Fibroblast of skin of scalp (primary cell): ENCODE measurements at places on chromosomes 3 and 15.

DNA sequence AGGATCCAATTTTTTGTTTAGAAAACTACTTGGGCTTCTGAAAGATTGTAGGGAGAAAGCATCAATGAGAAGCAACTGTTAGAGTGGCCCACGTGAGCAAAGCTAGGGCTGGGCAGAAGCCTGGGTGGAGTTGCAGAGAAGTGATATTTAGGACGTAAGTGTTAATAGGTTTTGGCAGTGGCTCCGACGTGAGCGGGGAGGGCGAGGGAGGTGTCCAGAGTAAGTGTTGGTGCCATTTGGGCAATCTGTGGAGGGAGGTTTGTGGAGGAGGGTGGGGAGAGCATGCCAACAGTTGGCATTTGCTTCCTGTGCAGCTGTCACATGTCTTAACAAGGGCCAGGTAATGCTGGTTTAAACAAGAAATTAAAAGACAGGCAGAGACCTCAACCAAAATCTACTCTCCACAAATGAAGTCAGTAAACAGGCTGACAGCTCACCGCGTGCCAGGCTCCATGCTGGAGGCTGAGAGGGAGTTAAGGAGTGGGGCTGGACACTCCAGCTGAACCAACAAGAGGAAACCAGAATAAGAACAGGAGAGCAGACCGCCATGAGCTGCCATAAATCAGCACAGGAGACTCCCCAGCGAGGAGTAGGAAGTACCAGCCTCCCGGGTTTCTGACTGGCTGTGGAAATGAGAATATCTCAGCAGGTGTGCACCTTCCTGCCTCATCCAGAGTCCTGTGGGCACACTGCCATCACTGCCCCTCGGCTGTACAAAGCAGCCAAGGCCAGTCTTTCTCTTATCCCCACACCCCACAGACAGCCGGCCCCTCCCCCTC is 232.6 kb downstream of the ABHD5 start:
- no peak for DNase-seq

- peak; percentile 39 for DNase-seq
These were observed at the start of gene RARRES1 for GRCh38 chr3:158731938-158732855. TSS of gene RARRES1 (minus strand) at chr3:158732457. CDS start at chr3:158732415, 42 bp downstream.

- DNase-seq, result no peak
These were observed 400.5 kb downstream of the PTPRG start for GRCh38 chr3:61961900-61962299.

GRCh38 chr3:42010530-42010929 is 48.6 kb upstream of the ULK4 start:
- no peak for DNase-seq

GRCh38 chr15:99148851-99149276 is 44.0 kb downstream of the SYNM start:
- no peak for DNase-seq

DNA sequence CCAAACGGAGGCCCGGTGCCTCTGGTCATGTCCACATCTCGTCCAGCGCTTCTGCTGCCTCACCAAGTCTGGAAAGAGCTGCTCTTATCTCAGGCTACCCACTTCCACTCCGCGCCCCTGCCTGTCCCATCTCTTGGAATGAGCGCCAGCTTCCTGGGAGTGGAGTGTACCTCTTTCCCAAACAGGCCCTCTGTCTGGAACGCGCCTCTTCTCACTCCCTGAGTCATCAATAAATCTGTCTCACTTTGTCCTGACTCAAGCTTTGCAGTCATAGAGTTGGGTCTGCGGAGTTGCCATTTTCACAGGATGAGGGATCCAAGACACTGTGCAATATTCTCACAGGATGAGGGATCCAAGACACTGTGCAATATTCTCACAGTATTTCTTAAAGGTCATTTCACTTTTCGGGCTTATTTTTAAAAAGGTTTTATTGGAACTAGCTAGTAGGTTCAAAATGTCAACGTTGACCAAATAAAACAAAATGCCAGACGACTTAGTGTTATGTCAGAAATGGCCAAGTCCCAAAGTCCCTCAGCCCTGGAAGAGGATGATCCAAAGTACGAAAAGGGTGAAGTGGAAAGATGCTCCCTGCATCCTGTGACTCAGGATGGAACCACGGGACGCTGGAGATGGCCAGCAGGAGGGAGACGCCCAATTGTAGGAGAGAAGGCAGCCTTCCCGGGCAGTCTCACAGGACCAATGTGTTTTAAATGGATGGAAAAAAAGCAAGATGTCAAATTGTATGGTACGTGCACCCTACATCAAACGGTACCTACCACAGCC is 81.1 kb downstream of the CHSY1 start:
- DNase-seq, result peak; percentile 59

DNA sequence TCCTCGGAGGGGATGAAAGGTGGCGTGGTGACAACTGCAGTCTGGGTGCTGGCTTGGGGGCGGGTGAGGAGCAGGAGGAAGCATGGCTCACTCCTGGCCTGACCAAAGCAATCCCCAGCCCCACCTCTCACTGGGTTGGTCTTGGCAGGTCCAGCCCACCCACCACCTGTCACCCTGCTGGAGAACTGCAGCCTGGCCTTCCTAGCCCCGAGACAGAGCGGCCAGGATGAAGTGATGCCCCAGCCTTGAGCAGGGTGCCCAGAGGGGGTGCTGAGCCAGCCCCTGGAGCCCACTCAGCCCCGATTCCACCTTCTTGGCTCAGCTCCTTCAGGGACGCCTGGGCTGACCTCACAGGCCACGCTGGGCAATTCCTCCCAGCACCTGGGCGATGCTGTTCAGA is 89.9 kb downstream of the IQSEC1 start:
- DNase-seq, result no peak

DNA sequence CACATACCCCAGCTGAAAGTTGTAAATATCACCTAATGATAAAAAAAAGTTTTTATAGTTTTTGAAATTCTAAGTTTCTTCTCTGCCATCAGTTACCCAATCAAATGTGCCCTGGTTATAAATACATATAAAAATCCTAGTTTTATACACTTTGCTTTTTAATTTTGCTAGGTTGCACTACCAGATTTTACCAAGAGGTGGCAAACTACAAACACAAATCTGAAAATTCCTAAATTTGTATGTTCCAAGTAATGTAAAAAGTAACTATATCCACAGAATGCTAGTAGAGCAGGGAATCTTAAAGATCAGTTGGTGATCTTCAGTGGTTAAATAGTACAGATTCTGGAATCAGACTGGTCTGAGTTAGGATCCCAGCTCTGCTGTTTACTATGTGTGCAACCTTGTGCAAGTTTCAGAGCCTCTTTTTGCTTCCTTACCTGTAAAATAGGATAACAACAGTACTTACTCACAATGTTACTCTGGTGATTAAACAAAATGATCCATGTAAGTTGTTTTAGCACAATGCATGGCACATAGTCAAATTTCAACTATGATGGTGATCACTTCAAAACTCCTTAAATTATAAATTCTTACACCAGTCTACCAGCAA is 11.0 kb downstream of the TRPM7 start:
- DNase-seq, result peak; percentile 56

GRCh38 chr3:16227566-16227965 is 37.2 kb downstream of the DPH3 start:
- DNase-seq, result no peak

DNA sequence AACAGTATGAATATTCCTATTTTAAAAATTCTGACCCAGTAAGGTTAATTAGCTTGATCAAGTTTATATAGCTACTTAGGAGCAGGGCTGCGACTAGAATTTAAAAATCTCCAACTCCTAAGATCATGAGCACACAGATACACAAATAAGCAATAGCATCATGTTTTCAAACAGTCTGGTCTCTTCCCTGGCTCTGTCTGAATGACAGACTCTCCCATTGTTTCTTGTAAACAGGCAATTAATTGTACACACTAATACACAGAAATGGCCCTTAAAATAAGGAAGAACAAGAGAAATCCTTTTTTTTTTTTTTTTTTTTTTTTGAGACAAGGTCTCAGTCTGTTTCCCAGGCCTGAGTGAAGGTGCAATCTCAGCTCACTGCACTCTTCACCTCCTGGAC is 1064.4 kb upstream of the CFAP20DC start:
- DNase-seq, result no peak

DNA sequence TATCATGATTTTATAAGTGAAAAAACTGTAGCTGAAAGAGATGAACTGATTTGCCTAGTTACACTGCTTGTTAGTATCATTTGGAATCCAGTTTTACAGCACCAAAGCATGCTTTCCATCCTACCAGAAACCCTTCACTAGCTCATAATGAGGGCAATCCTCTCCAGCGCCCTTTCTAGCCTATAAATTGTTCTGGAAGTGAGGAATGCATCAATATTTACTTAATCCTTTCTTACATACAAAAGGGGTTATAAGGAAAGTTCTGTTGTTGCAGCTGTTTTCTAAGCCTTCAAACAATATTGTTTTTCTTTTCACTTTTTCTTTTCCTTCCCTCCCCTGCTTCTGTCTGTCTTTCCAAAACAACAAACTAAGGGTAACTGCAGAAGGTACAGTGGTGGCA is 11.0 kb upstream of the PCCB start:
- DNase-seq, result no peak

GRCh38 chr3:142098964-142099363 is 50.4 kb downstream of the TFDP2 start:
- no peak for DNase-seq

DNA sequence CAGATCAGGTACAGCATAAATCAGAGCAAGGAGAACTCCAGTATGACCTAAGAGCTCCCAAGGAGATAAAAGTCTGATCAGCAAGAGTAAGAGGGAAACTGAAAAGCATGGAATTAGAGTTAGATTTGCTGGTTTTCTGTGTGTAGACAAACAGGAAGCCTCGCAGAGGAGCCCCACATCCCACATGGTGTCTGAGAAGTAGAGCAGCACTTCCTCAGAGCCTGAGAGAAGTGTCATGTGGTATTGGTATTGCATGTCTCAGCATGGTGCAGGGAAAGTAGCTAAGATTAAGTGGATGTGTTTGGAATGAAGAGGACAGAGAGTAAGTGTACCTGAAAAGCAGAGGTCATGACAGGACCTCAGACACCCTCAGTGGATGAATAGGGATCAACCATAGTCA is 175.4 kb upstream of the GBE1 start:
- no peak for DNase-seq

- no peak for DNase-seq
These were observed 295.4 kb upstream of the TPRG1 start for GRCh38 chr3:188876370-188876769.

DNA sequence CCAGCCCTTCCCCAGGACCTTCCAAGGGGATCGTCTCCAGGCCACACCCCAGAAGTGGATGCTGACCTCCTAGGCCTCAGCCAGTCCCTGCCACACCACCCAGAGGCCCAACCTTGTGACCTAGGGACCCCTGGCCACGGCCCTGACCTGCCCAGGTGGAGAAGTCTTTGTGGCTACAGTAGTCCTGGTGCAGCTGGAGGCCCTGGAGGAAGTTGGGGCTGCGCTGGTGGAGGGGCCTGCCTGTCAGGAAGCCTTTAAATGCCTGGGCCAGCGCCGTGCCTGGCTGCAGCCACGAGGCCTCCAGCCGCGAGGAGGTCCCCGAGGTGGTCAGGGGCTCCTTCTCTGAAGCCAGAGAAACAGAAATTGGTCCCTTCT is 23.4 kb downstream of the PLA2G4D start:
- no peak for DNase-seq

- peak; percentile 70 for DNase-seq
These were observed 70.1 kb downstream of the SMAD3 start for GRCh38 chr15:67135494-67135893.

- no peak for DNase-seq
These were observed 1.6 kb upstream of the UBA3 start for GRCh38 chr3:69081583-69082262.

- DNase-seq, result no peak
These were observed 29.7 kb upstream of the NDUFB4 start for GRCh38 chr3:120566243-120566975.

- DNase-seq, result no peak
These were observed 126.7 kb downstream of the FOXP1 start for GRCh38 chr3:71456826-71457225.

DNA sequence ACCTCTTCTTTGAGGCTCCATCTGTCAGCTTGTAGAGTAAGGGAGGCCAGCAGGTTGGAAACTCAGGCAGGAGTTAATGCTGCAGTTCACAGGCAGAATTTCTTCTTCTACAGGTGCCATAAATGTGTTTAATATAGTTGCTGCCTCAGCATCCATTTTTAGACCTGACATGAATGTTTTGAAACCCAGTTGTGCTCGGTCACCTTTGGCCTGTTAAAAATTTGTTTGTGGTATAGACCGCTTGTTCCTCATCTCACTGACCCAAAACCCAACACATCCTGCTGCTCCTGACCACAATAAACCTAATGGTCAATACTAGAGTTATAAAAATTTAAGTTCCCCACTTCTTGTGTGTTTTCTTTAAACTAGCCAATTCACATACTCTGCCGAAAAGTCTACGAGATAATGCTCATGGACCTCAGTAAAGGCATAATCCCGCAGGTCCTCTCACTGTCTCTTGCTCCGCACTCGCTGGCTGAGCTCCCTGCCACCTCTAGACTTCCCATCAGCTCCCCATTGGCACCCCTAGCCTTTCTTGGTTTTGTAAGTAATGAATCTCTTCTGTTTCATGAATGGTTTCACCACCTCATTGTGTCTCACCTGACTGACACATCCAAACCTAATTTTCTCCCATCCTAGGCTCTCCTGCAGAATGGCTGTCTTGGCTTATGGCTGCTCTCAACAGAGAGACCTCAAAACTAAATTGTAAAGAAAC is 138.5 kb upstream of the STRIT1 start:
- no peak for DNase-seq

DNA sequence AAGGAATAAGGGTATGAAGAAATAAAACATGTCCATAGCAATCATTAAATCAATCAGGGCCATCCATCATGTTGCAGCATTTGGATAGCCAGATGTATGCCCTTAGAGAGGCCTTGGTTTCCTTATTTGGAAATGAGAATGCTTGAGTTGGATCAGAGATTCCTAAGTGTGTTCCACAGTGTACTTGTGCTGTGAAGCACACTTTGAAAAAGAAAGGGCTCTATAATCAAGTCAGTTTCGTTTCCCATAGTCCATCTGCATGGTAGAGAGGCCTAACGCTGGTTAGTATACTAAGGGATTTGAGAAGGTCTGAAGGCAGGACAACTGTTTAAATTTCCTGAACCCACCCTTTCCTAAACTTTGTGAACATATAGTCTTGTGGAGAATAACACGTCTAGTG is 30.9 kb downstream of the RBMS3 start:
- no peak for DNase-seq

DNA sequence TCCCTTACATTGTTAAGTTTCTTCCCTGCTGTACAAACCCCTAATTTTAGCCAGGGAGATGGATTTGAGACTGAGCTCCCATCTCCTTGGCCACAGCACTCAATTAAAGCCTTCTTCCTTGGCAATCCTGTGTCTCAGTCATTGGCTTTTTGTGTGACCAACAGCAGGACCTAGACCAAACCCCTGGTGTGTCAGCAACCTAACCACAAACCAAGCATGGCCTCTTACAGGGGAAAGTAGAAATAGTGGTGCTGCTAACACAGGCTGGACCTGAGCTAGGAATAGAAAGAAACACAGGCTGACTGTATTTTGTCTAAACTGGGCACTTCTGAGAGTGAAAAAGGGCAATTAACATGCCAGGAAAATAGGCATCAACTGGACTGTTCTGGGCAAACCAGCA is 37.9 kb downstream of the PPCDC start:
- DNase-seq, result peak; percentile 50
